Stimulated activated CD4-positive, alpha-beta T cell treated with anti-CD3 and anti-CD28 coated beads, Interleukin-12 subunit alpha, Interleukin-12 subunit beta, amount 100 ng/mL, for 48 hours (primary cell): ENCODE measurements at places on chromosomes 3 and 15.
A peak's percentile ranks its signal among the peaks of the same experiment; 100 is the strongest.

DNA sequence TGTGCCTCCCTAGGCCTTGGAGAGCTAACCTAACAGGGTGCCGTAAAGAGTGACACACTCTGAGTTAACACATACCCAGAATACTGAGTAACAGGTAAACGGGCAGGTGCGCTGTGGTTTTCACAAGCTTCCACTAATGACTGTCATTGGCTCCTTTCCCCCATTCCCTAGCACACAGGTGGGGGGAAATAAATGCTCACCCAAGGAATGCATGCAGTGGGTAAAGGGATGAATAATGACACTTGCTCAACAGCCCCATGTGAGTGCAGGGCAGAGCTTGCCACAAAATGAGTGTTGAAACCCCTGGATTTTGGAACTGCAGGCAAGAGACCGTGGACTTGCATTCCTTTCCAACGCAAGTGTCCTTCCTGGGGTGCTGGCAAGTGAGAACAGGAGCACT lies 57.6 kb downstream of the ADAMTS17 start:
- no peak for DNase-seq

DNA sequence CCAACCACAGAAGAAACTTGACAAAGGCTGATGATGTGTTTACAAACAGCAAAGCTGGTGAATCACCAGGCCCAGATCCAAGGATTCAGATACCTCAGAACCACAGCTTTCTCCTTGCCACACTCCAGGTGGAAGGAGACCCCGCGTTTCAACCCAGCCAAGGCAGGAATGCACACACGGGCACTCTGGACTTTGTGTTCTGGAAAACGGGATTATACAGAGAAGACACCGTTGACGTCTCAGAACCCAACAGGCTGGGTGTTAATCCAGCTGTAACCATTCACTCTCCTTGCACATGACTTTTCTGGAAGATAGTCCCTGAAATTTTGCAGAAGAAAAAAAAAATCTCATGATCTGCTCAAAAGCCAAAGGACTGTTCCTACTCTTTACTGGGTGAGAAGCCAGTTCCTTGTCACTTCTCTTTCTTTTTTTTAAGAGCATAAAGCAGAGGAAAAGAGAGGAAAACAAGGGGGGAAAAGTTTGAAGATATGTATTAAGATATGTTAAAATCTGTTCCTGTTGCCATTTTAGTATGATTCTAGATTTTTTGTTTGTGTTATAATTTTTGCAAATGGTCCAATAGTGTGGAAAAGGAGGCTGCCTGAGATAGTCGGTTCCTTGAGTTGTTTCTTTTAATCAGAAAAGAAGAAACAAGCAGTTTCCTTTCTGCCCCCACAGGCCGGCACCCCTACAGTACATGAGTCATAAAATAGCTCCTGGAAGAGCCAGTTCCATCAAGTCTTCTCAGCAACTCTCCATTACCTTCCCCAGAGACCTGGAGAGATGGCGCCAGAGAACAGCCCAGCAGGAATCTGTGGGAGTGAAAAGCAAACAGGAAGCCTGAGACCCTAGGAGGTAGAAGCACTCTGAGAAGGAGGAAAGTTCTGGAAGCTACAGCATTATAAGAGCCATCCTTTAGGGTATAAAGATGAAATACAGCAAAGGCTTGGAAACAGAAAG lies 73.1 kb downstream of the RORA start:
- DNase-seq, result no peak

GRCh38 chr3:142723968-142724681 lies at the start of gene TRPC1:
TSS of gene TRPC1 (plus strand) at chr3:142724034. CDS start at chr3:142724560, 526 bp downstream.
- DNase-seq, result peak; percentile 13

GRCh38 chr3:181879926-181880325 lies 168.2 kb downstream of the SOX2 start:
- DNase-seq, result no peak

GRCh38 chr15:41233367-41233771 lies 2.3 kb downstream of the CHP1 start:
- no peak for DNase-seq

- no peak for DNase-seq
Observed at GRCh38 chr3:12508291-12508700, 24.0 kb downstream of the TSEN2 start.

DNA sequence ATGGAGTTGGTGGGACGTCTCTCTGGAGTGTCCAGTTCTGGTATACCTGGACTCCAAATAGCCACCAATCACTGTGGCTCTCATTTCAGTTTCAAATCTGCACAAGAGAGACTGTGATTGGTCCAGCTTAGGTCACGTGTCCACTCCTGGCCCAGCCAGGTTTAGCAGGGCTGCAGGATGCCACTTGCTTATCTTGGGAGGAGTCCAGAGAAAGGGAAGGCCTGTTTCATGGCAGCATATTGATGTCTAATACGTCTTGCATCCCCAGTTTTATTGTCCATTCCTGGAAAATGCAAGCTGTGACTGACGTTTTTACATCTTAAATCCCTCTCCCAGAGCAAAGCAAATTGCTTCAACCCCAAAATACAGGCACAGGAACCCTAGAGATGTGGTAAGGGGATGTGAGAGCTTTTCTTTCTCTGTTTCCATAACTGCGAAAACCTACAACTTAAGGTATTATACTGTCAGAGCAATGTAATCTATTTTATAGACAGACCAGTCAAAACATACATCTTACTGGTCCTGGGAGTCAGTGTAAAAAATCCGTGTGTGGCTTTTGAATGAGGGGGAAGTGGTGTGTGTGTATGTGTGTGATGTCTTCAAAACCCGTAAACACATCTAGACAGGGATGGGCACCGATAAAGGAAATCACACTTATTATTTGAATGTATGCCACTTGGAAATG lies 274.4 kb downstream of the TLE3 start:
- no peak for DNase-seq

DNA sequence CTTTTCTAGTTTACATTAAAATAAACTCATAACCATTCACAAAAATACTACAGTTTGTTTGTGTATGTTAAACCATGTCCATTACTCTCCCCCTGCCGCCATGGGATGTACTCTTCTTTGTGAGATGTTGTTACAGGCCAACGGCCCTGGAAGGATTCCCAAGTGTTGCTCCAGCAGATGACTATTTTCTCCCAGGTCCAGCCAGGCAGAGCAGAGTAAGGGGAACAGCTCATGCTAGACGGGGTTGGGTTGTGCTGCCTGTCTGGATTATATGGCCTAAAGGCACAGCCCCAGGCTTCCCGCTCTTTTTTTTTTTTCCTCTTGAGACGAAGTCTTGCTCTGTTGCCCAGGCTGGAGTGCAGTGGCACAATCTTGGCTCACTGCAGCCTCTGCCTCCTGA lies 24.5 kb upstream of the SLCO2A1 start:
- no peak for DNase-seq

GRCh38 chr3:13688034-13688433 lies 139.1 kb downstream of the FBLN2 start:
- DNase-seq, result no peak

DNA sequence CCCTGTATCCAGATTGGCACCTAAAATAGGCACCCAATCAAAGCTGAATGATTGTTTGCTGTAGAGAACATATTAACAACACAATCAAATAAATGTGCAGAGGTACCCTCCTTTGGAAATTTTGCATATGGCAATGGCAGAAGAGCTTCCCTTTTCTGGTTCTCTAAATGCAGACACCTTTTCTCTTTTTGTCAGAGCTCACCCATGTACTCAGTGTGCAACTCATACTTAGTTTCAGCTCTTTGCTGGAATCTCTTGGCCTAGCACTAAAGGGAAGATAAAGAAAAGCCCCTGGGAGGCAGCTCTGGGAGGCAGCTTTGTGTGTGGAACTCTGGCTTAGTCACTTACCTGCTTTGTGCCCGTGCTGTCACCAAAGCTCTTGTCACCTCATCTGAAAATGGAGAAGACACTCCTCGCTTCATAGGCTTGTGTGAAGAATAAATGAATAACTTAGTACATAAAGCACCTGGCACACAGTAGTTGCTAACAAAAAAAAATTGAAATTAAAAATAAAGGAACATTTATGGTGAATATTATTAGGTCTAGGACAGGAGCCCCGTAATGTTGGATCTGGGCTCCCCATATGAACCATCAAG lies 28.8 kb downstream of the ST6GAL1 start:
- DNase-seq, result no peak

- DNase-seq, result no peak
Observed at GRCh38 chr3:81886081-81886480, 124.6 kb upstream of the GBE1 start.

DNA sequence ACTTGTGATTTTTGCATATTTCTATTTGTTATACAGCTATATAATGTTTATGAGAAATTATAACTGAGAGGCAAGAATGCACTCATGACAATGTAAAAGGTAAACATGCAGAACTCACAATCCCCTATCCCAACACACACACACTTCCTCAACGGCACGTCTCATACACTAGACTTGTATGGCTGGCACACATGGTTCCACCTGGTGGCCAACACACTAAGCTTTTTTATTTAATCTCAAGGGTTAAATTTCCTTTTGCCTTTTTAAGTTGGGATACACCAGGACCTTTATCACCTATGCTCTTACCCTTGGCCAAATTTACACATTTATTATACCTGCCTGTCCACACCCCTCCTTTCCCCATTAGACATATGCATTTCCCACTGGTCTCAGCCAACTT lies 88.6 kb upstream of the PSMD6 start:
- DNase-seq, result no peak

DNA sequence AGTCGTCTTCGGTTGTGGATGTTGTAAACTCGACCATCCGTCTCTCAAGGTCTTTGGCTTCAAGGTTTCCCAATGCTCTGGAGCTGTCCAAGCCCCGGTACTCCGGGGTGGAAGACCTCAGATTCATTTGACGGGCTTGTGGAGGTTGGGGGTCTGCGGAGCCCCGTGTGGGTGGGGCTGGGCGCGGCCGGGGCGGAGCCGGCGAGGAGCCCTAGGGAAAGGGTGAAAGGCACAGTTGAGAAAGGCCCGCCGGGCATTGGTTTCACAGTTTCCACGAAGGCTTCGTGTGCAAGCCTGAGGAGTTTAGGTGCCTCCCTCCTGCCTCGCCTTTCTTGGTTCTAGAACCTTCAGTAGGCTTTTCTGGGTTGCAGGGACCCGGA lies 360 bp upstream of the MGA start:
- DNase-seq, result no peak

GRCh38 chr15:69039516-69040225 lies 25.2 kb downstream of the NOX5 start:
- no peak for DNase-seq

- no peak for DNase-seq
Observed at GRCh38 chr15:59885832-59886231, 118.3 kb upstream of the FOXB1 start.

- no peak for DNase-seq
Observed at GRCh38 chr15:43230640-43231115, 9.9 kb upstream of the EPB42 start.

GRCh38 chr15:22979238-22980188 lies 655 bp downstream of the CYFIP1 start:
- peak; percentile 9 for DNase-seq

DNA sequence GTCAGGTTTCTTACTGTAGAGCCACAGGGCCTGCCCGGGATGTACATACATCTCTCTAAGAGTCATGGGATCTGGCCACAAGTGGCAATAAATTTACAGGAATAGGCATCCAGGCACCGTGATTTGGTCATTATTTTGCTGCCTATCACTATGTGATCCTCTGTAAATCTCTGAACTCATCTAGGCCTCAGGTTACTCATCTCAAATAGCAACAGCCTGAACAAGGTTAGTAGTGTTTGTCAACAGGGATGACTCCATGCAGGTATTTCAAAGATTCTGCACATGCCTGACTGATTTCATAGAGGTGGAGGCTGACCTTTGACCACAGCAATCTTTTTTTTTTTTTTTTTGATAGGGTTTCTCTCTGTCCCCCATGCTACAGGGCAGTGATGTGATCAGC lies 88.8 kb upstream of the TBL1XR1 start:
- no peak for DNase-seq

DNA sequence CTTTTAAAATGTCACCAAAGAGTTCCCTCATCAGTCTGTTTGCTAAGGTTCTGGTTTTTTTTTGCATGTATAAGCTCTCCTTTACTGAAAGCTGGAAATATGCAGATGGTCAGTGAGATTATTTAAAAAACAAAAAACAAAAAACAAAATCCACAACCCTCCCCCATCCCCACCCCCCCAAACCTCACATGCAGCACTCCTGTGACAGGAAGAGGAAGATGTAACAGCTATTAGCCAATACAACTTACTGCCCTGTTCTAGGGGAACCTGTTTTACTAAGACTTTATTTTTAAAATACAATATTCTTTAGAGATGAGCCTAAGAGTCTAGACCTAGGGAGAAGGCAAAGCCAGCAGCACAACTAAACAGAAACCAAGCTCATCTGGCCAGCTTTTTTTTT lies 39.5 kb downstream of the ANP32A start:
- no peak for DNase-seq

DNA sequence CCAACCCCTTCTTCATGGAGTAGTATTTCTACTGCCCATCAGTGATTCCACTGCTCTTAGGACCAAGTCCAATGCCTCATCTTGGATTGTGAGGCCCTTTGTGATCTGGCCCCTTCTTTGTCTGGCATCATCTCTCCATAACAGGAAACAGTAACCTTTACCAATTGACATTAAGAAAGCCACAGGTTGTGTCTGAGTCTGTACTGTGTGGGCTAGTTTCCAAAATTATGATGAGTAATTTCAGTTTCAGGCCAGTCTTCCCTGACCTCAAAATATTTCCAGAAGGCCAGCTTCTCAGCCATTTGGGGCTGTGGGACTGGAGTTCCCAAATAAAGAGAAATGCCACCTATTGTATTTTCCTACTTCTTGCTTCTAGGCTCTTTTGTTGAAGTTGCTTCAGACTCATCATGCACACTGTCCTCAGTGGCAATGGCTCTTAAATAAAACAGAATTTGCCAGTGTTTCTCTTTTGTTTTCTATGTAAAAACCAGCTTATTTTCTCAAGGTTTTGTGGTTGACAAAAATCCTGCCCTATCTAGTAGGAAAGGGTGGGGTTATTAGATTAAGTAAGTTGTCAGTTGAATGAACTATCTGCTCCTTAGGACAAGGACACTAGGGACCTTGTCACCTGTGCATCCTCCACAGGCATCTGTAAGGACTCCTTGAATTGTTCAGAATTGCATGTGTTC lies 47.0 kb upstream of the ACKR4 start:
- no peak for DNase-seq

DNA sequence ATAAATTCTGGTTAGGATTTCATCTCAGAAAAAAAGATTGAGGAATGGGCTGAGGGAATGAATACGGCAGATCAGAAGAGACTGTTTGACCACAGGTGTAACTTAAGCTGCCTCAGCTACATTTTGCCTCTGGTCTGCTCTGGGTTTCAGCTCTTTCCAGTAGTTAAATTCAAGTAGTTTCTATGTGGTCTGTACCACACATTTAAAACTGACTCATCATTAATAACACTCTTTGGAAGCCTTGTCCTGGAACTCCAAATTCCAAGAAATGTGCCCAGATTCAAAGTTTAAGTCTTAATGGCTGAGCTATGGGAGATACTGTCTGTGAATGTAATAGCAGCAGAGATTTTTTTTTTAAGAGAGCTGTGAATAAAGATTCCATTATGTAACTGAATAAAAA lies 133.1 kb upstream of the IGSF10 start:
- DNase-seq, result no peak

DNA sequence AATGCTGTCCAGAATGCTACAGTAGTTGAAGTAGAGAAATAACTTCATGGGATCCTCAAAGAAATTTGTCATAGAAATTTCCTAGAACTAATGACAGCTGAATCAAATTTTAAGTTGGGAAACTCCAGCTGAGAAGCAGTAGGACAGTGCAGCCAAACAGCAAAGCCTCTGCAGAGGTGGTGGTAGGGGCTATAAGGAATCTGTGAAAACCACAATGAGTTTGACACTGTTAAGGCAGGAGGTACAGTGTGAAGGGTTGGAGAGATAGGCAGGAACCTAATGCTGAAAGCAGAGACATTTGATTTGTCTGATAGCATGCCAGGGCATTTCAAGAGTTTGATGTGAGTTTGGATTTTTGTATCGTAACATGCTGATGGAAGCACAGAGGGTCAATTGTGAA lies 22.0 kb downstream of the ASTE1 start:
- DNase-seq, result no peak

- no peak for DNase-seq
Observed at GRCh38 chr3:184471439-184471838, 90.1 kb upstream of the EPHB3 start.
